ENCODE measurements at places on chromosomes 16 and 17.
A peak's percentile ranks its signal among the peaks of the same experiment; 100 is the strongest.

GRCh38 chr16:74487634-74488495 is 66.6 kb upstream of the CLEC18B start:
- DNase-seq = no peak

DNA sequence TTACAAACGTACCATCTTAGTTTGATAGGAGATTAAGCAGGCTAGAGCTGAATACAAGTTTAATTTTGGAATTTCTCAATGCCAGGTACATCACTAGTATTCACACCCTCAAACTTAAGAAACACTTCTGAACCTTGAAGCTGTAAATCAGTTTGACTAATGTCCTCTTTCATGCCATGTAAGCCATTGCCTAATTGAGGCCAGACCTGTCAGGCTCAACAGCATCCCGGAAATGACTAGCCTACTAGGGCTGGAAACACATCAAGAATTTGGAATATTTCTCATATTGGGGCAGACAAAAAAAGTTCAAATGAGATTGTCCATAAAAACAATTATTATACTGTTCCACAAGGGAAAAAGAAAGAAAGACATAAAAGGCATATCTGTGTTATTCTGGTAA is 1.7 kb downstream of the USP32 start:
- DNase-seq = no peak

GRCh38 chr17:65407017-65407416 is 154.4 kb downstream of the AXIN2 start:
- no peak for DNase-seq

DNA sequence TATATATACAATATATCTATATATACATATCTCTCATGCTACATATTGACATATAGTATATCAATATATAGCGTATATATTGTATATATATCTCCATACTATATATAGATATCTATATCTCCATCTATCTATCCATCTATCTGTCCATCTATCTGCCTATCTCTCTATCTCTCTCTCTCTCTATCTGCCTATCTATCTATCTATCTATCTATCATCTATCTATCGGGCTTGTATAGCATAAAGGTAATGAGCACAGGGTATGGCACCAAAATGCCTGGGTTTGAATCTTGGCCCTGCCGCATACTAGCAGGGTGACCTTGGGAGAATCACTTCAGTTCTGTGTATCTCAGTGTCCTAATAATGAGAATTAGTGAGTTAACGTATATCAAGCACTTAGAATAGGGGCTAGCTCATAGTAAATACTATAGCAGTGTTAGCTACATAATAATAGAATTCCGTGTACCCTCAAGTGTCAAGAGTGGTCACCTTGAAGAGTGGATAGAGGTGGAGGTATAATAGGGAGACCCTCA is 1.5 kb downstream of the ST6GALNAC1 start:
- no peak for DNase-seq

DNA sequence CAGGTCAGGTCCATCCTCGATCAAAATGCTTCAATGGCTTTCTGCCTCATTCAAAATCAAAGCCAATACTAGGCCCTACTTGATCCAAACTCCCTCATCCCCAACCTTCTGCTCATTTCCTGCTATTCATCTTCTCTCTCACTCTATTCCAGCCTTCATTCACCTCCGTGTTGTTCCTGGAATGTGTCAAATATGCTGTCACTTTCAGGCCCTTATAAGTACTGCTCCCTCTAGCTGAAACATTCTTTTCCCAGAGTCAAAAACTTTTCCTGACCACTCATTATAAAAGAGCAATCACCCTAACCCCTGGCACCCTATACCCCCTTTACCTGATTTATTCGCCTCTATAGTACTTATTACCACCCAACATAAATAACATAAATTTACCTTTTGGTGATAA is 303.7 kb upstream of the PMFBP1 start:
- DNase-seq = no peak

DNA sequence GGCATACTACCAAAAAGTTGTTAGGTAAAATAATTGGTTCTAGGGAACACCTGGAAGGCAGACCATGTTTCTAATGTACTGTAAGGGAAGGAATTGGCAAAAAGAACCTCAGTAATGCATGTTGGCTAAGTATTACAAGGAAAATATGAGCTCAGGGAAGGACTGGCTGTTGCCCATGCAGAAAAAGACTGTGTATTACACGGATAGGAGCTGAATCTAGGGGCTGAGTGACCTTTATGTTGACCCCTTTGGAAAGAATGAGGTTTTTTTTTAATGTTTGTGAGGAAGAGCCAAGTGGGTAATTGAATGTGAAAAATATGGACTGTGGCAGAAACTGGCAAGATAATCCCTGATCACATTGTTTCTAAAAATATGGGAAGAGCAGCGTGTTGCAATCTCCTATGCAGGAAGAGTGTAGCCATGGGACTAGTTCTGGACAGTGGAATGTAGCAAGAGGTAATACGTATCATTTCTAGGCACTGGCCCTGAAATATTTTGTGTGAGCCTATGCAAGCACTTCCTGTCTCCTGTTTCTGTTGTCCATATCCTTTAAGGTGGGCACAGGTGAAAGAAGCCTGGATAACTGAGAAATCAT is 95.1 kb upstream of the CNTNAP4 start:
- DNase-seq = no peak

GRCh38 chr16:63890081-63890480 is 1231.8 kb downstream of the CDH11 start:
- no peak for DNase-seq

DNA sequence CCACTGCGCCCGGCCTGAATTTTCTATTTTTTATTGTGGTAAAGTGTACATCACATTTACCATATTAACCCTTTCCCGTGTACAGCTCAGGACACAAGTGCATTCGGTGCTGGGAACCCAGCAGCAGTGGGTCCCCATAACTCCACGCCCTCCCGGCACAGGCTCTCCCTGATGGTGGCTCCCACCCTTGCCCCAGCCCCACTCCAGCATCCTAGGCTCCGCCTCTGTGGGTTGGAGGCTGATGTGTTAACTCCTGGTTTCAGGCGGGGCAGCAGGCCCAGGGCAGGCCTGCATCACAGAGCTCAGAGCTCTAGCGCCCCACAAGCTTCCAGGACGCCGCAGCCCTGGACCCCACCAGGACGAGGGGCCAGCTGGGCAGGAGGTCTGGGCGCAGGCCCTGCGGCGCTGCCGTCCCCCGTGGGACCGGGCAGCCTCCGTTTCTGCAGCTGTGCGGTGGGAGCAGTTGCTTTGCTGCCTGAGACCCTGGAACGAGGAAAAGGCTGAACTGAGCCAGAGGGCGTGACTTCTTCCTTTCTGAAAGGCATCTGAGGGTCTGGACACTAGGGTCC is 19.6 kb downstream of the ZFPM1 start:
- no peak for DNase-seq

- DNase-seq = peak; percentile 55
Observed at GRCh38 chr16:22141767-22142166, 20.5 kb upstream of the SDR42E2 start.

GRCh38 chr16:16938009-16938408 is 532.8 kb downstream of the XYLT1 start:
- DNase-seq = no peak

GRCh38 chr16:89873972-89874689 is 739 bp downstream of the TCF25 start:
- DNase-seq = peak; percentile 93
